Fibroblast of mammary gland (primary cell): ENCODE measurements at places on chromosomes 1 and 21.

DNA sequence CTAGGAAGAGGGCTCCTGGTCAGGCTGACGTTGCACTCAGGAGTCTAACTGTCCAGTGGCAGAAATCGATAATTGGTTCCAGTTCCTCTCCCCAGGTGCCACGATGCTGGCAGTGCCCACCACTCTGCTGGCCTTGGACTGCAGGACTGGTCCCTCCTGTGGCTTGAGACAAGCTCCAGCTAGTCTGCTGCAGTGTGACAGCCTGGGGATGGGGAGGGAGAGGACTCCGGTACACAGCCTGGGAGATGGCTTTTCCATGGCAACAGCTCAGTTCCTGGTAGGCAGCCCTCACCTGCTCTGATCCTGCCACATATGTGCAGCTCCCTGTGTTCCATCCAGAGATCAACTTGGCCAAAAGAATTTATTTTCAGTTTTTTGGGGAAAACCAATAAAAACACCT, 239.3 kb downstream of the KCNJ6 start:
- no peak for DNase-seq

GRCh38 chr21:45499970-45500577, 42.2 kb downstream of the SLC19A1 start:
- DNase-seq = no peak

GRCh38 chr1:163970151-163970550, 588.8 kb upstream of the PBX1 start:
- no peak for DNase-seq

DNA sequence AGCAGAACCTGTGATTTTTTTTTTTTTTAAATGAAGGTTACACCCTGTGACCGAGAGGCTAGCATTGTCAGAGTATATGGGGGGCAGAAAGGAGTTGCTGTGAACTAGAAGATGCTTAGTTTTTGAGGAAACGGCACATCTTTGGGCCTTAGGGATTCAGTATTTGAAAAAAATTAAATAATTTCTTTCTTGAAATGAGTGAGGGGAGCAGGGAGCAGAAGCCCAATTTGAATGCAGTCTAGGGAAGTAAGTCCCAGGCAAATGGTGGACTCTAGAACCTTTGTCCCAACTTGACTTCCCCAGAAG, 42.9 kb downstream of the PEX14 start:
- no peak for DNase-seq

- no peak for DNase-seq
These were observed 78.9 kb downstream of the MAP3K21 start for GRCh38 chr1:233406339-233406960.

DNA sequence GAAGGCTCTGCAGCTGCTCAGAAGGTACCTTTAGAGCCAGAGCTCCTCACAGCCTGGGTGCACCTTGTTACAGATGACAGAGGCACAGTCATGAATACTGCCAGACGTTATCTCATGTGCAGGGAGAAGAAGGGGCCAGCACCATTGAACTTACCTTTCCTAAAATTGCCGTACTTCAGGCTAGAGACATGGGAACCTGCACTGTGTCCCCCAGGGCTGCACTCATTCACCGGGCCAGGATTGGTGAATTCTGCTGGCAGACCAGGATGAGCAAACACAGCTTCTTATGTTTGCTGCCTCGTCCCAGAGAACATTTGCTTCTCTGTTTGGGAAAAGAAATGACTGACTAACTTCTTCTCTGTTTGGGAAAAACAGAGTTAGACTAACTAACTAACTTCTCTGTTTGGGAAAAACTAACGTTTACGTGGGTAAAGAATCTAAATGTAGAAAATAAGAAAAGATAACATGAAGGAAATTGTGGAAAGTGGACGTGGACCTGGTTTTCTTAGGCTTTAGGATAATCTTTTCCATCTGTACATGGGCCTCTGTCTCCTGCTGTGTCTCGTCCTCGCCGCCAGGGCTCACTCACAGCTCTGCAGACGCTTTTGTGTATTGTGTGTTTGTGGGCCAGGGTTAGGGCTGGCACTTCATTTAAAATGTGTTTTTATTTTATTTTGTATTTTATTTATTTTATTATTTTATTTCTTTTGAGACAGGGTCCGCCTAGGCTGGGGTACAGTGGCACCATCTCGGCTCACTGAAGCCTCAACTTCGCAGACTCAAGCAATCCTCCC, 9.9 kb downstream of the OBSCN start:
- DNase-seq = no peak

DNA sequence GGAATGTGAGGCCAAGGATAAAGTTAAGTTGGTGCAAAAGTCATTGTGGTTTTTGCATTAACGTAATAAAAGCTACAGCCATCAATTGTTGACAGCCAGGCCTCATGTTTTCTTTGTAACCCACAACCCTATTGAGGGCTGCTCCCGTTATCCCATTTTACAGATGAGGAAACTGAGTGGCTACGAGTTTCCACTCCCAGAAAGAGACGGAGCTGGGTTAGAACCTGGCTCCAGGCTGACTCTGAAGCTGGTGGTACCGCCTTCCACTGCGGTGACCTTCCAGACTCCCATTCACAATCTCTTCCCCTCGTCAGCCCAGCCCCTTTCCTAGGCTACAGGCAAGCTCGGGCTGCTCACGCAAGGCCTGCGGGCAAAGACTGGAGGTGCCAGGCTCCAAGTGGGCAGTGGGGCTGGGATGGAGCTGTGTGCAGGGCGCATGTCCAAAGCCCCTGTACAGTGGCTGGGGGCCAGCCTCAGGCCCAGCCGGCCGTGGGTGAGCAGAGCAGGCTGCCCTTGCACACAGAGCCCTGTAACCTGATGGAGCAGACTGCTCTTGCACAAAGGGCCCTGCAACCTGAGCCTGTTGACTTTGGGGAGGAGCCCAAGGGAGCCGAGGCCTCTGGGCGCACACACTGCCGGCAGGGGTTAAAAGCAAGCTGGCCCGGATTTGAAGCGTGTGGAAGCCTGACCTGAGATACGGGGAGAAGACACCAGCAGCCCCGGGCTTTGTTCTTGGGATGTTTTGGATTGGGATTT, 97.4 kb upstream of the TMPRSS2 start:
- DNase-seq = no peak

- peak; percentile 49 for DNase-seq
These were observed 27.8 kb upstream of the SUMO3 start for GRCh38 chr21:44845418-44846223.

DNA sequence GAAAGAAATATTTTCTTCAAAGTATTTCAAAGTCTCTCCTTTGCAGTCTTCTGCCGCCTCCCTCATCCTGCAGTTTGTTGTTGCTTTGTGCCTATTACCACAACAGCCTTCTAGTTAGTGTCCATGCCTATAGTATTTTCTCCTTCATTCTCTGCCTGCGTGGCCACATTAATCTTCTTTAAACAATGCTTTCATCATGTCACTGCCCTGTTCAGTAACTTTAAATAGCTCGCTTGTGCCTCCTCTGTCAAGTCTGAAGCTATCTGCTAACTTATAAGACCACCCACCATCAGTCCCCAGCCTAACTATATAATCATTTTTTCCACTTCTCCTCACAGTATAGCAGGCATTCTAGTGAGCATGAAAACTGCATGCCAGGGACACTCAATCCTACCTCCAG, 290.3 kb downstream of the PDE4B start:
- DNase-seq = no peak

- no peak for DNase-seq
These were observed 46.0 kb downstream of the TRAPPC10 start for GRCh38 chr21:44057960-44058651.

GRCh38 chr1:165903672-165904071, 76.3 kb downstream of the UCK2 start:
- peak; percentile 75 for DNase-seq

GRCh38 chr1:168903237-168903830, 174.3 kb upstream of the DPT start:
- no peak for DNase-seq

DNA sequence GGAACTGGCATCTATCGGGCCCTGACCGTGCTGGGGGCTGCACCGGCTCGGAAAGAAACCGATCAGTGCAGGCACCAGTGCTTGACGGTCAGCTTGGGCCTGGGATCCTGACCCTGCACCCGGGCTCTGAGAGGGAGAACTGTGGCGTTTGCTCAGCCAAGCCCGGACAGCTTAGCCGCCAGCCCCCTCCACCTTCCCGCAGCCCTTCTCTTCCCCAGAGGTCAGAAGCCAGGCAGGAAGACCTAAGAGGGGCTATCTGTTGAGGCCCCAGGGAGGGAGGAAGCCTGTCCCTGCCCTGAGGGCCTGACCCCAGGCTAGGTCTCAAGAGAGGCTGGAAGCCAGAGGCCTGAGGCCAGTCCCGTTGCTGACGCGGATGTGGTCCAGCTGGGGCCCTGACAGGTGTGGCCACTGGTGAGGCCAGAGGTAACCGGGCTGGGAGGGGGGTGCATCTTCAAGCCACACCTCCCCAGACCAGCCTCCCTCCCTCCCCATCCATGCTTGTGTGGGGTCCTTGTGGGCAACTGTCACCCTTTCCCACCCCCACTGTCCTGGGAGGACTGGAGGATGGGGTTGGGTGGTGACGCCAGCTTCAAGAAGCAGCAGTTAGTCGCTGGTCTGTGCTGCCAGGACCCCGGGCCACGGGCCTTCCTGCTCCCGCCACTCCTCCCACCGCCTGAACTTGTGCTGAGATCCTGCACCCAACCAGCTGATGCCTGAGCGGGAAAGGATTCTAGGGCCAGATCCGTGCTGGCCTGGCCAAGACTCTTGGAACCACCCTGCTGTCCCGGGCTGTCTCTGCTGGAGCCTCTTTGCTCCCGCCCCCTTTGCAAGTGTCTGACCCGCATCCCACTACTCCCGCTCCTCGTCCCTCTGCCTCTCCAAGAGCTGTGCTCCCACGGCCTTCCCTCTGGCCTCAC, 2.6 kb upstream of the DVL1 start:
- DNase-seq = peak; percentile 61

DNA sequence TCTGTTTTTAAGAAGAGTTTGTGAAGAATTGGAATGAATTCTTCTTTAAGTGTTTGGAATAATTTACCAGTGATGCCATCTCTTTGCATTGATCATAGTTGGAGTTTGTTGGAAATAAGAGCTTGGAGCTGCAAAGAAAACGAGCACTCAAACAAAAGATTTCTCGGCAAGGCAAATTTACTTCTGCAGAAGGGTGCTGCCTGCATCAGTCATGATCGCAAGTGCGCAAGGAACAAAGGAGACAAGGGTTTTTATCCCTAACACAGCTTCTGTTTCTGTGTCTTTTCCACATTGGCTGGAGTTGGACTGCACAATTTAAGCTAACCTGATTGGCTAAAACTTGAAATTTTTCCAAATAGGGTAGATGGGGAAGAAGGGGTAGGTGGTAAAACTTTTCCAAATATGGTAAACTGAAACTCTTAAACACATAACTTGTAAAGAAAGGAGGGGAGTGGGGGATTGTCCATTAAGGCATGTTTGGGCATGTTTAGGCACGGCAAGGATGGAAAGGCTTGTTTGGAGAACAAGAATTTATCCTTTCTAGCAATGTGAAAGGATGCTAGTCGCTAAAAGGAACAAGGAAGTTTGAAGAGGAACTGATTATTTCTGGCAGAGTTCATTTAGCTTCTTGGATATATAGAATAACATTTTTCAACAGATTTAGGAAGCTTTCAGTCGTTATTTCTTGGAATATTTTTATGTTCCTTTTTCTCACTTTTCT, 3.5 kb upstream of the AADACL4 start:
- DNase-seq = no peak
